ENCODE measurements at places on chromosomes 6 and 20.

GRCh38 chr6:38141085-38141484 lies 321.6 kb downstream of the ZFAND3 start:
- no peak for DNase-seq

GRCh38 chr6:106509420-106510089 lies 119.7 kb downstream of the RTN4IP1 start:
- DNase-seq: peak; percentile 83

GRCh38 chr6:45031601-45032000 lies 296.5 kb upstream of the RUNX2 start:
- no peak for DNase-seq

DNA sequence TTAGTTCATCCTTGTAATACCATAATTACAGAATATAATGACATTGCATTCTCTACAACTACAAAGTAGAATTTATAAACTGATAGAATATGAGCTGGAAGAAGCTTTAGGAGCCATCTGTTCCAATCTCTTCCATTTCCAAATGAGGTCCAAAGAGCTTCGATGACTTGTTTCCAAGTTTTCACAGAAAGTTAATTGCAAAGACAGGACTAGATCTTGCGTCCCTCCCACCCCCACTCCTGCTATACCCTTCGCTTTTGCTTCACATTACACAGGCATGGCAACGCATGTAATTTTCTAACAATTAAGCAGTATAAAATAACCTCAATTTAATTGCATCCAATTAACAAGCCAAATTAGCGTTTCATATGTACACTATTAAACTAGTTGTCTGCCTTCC lies 7.0 kb downstream of the HIVEP2 start:
- no peak for DNase-seq

GRCh38 chr20:37204056-37204455 lies 24.7 kb upstream of the MROH8 start:
- no peak for DNase-seq

DNA sequence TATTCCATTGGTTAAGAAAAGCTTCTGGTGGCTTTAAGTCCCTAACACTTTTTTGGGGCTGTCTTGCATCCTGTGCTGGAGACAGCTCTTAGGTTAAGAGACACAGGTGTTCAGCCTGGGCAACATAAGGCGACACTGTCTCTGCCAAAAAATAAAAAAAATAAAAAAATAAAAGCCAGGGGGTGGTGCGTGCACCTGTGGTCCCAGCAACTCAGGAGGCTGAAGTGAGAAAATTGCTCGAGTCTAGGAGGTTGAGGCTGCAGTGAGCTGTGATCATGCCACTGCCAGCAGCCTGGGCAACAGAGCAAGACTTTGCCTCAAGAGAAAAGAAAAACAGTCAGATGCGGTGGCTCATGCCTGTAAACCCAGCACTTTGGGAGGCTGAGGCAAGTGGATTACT lies 55.6 kb upstream of the ZMYND8 start:
- peak; percentile 94 for DNase-seq

DNA sequence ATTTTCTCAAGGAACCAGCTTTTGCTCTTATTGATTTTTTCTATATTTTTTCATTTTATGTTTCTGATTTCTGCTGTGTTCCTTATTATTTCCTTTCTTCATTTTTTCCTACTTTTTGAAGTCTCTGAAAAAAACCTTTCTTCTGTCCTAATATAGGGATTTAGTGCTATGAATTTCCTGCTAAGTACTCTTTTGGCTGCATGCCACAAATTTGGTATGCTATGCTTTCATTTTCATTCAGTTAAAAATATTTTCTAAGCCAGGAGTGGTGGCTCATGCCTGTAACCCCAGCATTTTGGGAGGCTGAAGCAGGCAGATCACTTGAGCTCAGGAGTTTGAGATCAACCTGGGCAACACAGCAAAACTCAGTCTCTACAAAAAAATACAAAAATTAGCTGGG lies 30.6 kb downstream of the SIRPD start:
- no peak for DNase-seq
